ENCODE measurements at places on chromosomes 2 and 18.

- no peak for DNase-seq
Observed at GRCh38 chr2:96868555-96869280, 1.2 kb downstream of the SEMA4C start.

DNA sequence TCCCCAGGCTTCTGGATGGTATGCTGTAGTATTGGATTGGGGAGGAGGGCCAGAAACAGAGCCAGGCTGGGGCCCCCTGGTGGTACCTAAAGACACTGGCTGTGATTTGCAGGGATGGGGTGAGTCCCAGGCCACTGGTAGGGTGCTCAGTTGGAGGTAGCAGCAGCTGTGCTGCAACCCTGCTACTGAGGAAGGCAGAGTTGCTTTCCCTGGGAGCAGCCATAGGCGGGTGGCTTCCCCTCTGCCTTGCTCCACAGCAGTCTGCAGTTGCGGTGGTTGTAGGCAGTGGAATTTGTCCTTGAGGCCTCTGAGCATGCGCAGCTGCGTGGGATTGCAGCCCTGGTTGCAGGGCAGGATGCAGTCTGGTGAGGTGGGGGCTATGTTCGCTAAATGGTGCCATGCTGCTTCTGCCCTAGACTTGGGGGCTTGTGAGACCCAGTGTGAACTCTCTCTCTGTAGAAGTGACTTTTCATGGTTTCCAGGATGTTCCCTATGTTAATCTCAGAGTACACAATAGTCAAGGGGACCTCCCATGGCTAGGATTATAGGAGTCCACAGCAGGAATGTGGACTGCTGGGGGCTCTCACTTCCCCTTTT, 443.5 kb downstream of the XIRP2 start:
- no peak for DNase-seq

GRCh38 chr2:62455957-62456692, 49.9 kb downstream of the TMEM17 start:
- no peak for DNase-seq

DNA sequence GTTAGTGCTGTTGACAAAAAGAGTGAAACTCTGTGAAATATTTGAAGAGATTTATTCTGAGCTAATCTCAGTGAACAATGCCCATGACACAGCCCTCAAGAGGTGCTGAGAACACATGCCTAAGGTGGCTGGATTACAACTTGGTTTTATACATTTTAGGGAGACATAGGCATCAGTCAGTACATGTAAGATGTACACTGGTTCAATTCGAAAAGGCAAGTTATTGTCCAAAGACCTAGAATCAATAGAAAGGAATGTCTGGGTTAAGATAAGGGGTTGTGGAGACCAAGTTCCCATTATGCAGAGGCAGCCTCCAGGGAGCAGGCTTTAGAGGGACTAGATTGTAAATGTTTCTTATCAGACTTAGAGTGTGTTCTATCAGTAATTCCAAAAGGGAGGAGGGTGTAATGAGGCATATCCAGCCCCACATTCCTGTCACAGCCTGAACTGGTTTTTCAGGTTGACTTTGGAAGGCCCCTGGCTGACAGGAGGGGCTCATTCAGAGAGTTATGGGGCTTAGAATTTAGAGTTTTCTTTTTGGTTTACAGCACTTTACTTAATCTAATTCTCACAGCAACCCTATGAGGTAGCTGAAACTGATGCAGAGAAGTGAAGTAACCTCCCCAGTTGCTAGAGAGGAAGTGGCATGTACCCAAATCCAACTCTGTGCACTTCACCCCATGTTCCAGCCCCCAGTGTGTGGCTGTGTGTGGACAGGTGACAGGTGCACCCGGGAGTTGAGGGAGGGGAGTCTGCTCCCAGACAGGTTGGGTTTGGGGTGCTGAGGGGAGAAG, 28.3 kb upstream of the ASAP2 start:
- DNase-seq: no peak

DNA sequence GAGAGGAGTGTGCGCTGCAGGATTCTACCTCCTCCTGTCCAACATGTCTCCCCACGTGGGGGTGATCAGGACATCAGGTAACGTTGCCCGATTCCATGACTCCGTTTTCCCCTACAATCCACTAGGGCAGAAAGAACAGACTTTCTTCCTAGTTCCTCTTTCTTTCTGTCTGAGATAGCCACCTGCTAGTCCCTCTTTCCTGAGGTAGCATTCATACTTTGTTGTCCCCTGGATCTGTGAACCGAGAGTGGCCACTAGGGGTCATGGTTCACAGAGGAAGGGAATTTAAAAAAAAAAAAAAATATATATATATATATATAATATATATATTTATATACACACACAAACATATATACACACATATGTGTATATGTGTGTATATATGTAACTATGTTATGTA, 210.0 kb upstream of the ZNF521 start:
- no peak for DNase-seq

DNA sequence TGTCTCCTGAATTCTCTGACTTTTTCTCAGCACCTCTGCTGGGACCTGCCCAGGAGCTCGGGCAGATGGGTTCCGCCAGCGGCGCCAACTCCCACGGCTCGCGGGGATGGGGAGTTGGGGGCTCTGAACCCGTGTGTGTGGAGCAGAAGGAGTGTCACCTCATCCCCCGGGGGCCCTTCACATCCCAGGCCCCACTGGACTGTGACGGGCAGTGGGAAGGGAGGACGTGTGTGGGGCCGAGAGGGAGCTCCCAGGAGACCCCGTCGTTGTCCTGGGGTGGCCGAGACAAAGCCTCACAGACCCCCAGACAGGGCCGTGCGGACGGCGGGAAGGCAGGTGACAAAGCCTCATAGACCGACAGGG, 130.0 kb upstream of the CTDP1 start:
- DNase-seq: no peak

GRCh38 chr2:241009601-241010530, 11.4 kb downstream of the SNED1 start:
- DNase-seq: no peak

- no peak for DNase-seq
Observed at GRCh38 chr2:240280621-240281020, 140.2 kb upstream of the OTOS start.

DNA sequence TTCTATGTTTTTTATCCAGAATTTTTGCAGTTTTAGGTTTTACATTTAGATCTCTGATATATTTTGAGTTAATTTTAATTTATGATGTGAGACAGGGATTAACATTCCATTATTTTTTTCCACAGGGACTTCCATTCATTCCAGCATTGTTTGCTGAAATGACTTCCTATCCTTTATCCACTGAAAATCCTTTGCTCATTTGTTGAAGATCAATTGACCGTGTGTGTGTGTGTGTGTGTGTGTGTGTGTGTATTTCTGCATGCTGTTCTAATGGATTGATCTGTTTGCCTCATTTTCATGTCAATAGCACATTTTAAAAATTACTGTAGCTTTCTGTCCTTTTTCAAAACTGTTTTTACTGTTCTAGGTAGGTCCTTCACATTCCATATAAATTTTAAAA, 480.3 kb downstream of the DSC3 start:
- no peak for DNase-seq

- no peak for DNase-seq
Observed at GRCh38 chr2:233223059-233223894, 28.2 kb upstream of the ATG16L1 start.

GRCh38 chr18:53018791-53019190, 678.8 kb downstream of the DCC start:
- no peak for DNase-seq

- no peak for DNase-seq
Observed at GRCh38 chr2:182191061-182191460, 205.4 kb downstream of the PPP1R1C start.

GRCh38 chr18:32261003-32261402, 71.2 kb downstream of the MEP1B start:
- DNase-seq: no peak

- no peak for DNase-seq
Observed at GRCh38 chr2:178796079-178796677, 11.0 kb downstream of the TTN start.

DNA sequence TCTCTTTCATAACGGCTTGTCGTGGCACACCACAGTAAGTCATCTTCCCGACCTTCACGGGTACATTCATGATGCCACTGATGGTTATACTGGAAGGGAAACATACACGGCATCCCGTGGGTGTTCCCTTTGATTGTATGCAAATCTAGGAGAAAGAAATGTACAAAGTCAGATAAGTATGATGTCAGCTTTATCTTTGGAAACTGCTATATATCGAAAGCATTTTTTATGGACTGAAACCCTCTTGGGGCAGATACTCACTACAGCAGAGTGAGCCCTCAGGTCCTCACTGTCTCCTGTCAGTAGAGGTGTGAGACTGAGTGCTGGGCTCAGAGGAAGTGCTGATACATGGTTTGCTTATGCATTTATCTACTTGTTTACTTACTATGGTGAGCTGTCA, 20.4 kb downstream of the PLA2R1 start:
- peak; percentile 6 for DNase-seq

GRCh38 chr2:98886066-98886554, 49.9 kb downstream of the CRACDL start:
- no peak for DNase-seq

DNA sequence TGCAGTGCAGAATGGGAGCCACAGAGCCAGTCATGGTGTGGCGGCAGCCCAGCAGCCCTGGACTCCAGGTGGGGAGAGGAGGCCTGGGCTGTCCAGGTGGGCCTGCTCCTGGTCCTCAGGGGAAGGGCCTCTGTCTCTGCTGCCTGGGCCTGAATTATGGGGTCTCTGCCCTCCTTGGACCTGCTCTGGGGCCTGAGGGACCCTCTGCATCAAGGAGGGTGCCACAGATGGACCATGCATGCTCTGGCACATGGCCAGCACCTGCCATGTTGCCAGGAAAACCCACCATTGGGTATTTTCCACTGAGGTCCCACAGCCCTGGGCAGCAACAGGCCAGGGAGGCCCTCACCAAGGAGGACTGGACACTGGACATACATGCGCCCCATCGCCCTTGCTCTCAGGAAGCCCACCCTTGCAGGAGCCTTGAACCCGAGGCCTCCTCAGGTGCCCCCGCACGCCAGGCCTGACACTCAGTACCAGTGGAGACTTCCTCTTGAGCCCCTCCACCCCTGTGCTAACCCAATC, 107.1 kb downstream of the NDUFA10 start:
- DNase-seq: no peak

DNA sequence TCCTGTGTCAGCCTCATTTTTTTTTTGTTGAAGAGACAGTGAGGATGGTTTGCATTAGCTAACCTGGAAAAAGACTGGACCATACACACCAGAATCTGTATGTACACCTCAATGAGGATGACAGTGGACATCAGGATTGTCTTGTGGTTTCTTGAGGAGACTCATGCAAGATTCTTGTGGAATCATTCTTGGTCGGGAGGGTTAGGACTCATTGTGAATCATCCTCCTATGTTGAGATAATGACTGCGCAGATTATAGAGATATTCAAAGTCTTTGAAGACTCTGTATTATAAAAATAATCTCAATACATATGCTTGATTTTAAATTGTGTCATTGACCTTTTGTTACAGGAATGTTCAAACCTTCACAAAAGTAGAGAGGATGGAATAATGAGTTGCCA, 49.1 kb upstream of the DOCK10 start:
- DNase-seq: no peak

DNA sequence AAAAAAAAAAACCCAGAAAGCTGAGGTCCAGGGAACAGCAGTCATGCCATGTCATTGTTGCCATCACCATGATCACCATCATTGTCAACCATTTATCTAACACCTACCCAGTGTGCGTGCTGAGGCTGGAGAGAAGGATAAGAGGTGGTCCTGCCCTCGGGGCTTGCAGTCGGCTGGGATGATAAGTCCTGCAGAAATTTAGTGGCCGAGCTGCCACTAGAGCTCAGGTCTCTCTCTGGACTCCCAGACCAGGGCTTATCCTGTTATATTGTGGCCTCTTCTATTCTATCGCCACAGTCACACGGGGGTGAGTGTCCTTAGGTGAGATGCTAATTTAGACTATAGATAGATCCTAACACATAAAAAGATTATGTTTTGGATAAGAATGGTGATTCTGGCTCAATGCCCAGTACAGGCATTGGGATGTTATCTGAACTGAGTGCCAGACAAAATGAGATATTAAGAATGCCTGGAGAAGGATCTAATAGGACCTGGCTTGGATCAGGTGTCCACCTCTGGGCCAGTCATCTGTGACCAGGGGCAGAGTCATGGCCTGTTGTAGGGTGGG, 43.2 kb upstream of the YWHAQ start:
- no peak for DNase-seq

DNA sequence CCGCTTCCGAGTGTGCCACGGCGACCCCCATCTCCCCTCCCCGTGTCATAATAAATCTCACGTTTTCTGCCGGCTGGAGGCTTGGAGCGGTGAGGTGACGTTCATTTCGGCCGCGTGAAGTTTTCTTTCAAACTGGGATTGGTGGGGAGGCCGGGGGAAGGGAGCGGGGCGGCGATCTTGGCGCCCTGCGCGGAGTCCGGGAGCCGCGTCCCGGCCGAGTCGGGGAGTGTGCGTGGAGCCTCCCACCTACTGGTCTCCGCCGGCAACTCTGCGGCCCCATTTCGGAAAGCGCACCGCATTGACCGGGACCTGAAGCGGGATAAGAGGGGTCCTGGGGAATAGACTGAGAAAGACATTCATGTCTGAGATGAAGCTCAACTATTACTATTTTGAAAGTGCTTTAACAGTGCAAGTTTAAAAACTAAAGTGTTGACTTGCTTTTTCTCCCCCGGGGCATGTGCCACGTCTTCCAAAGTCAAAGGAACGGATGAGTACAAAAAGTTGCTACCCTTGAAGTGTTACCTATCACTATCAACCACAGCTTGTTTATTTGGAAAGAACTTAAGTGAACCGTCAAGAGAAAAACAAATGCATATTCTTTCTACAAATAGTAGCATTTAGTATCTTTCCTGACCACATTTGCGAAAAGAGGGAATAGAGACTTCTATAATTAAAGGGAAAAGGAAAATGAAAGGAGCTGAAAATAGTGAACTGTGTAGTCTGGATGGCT, 818 bp upstream of the IKZF2 start:
- DNase-seq: no peak

DNA sequence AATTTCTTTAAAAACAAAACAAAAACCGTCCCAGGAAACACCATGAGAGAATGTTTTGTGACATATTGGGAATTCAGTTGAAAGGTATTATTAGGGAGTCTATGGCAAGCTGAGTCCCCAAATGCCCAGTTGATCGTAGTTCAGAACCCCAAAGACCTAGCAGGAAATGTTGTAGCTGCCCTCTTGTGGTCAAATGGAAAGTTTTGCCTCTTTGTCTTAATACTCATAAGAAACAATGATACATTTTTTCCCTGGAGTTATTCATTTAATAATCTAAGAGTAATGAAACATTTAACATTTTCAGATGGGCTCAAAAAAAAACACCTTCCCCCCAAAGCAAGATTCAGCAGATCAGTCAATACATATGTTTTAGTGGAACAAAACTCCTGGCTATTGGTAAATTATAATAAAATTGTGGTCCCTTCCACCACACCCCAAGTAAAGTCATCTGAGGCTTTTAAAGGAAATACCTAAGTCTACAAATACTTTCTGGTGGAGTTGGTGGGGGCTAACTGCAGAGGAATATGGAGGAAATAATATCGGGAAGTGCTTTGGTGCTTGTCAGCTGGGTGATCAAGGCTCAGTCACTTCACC, 37.8 kb upstream of the EFEMP1 start:
- no peak for DNase-seq

DNA sequence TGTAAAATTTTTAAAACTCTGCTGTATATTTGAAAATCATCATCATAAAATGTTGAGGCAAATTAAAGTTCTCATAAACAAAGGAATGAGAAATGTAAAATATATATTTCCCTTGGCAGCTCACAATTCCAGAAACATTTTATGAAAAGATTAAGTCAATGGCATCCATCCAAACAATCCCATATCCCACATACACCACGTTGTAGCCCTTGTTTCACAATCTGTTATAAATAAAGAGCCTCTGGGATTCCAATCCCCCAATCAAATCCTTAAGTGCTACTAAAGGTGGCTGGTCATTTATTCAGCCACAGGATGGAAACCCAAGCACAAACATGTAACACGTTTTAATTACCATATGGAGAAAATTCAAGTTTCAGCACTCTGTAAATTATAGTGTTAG, 51.7 kb downstream of the GFPT1 start:
- no peak for DNase-seq

All from activated T-helper 9 cell treated with anti-CD3 and anti-CD28 coated beads, Interleukin-2, amount 50 U/mL, for 16 hours (primary cell).